ENCODE measurements at places on chromosomes 7 and 10.
A peak's percentile ranks its signal among the peaks of the same experiment; 100 is the strongest.

- DNase-seq = peak; percentile 41
Measured at GRCh38 chr10:7121154-7121797, 289.6 kb downstream of the SFMBT2 start.

- no peak for DNase-seq
Measured at GRCh38 chr10:80528901-80529300, 8.8 kb upstream of the SH2D4B start.

DNA sequence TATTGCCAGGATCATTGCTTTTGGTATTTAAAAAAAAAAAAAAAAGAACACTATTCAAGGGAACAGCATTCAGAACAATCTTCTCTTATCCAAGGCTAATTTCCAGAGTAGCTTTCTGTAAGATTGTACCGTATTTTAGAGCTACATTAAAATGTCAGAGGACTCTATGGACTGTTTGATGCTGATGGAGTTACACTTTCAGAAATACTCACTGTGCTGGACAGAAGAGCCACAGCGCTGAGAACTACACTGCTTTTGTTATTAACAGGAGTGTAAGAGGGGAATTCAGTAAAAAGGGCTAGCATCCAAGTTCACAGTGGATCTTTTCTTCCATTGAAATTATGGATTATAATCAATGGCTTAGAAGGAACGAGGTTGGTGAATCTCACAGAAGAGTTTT, 247.7 kb downstream of the AHR start:
- DNase-seq = no peak

- no peak for DNase-seq
Measured at GRCh38 chr10:112497347-112497950, 50.4 kb downstream of the VTI1A start.

DNA sequence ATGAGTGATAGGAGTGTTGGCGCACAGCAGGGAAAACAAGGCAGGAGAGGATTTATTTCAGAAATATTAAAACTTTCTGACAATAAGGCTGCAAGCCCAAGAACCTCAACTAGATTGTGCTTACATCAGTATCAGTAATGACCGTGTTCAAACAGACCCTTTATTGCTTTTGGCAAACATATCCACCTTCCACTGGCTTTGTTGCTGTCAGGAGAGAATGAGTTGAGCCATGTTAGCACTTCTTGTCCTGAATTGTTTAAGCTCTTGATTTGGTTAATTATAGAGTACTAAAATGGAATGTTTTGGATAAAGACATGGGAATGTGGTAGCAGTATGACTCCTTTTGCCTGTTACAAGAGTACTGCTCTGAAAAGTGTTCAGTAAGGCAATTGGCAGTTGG, 3.8 kb downstream of the AHCYL2 start:
- no peak for DNase-seq

DNA sequence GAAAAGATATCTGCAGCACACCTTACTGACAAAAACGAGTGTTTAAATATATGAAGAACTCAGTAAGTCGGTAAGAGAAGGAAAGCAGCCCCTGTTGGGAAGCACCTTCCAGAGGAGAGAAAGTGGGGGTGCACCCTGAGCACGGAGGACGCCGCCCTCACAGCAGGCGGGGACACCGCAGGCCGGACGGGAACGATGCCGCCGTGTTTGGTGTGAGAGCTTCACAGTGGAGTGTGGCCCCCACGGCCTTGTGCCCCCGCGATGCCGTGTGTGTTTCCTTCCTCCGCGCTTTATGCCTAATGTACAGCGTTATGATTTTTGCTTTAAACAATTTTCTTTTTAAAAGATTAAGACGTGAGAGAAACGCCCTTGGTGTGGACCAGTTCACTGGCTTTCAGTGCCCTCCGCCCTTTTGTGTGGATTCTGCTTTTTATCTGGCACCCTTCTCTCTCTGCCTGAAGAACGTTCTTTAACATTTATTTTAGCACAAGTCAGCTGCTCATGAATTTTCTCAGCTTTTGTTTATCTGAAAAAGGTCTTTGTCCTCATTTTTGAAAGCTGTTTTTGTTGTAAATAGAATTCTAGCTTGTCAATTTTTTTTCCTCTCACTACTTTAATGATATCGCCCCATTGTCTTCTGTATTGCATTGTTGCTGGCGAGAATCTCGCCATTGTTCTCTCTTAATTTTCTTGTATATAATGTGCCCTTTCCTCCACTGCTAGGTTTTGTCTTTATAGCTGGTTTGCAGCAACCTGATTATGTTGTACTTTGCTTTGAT, 110.7 kb downstream of the INPP5A start:
- no peak for DNase-seq

DNA sequence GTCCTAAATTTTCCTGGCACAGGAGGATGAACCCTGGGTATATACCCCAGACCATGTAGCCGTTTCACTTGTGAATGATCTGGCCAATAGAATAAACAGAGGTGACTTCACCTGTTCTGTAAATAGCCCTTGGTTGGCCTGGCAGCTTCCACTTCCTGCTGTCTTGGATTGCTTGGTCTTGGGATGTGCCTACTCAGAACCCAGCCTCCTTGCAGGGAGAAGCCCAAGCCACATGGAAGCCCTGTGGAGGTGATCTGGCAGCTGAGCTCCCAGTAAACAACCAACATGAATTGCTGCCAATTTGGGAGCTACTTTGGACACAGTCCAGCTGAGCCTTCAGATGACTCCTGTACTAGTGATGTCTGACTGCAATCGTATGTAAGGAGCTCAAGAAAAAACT, 4.8 kb upstream of the RAPGEF5 start:
- no peak for DNase-seq

DNA sequence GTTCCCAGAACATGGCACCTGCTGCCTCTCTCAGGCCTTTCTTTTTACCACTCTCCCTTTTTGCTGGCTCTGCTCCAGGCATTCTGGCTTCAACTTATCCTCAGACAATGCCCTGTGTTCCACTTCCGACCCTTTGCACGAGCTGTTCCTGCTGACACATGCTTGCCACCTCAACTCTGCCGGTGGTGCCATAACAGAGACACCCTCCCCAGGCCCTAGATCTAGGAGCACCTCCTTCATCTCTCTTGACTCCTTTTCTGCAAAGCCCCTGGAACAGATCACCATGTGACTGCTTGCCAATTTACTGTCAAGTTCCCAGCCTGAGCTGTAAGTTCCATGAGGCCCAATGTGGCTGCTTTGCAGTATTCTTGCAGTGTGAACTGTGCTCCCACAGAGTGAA, 256.0 kb upstream of the MKI67 start:
- DNase-seq = no peak

DNA sequence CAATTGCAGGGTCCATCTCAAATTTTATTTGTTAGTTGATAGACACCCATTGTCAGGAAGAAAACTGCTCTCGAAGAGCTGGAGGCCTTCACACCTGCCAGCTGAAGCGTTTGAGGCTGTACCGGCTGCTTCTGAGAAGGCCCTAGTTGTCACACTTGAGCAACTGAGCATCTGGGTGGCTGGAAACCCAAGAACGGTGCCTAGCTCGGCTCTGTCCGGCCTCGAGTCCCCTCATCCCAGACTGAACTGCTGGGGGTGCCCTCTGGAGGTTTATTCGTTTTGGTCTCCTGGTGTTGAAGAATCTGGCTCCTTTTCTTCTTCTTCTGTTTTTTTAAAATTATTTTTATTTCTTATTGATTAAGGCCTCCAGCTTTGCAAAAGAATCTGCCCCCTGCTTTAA, 59.3 kb upstream of the EXOC6 start:
- DNase-seq = no peak

DNA sequence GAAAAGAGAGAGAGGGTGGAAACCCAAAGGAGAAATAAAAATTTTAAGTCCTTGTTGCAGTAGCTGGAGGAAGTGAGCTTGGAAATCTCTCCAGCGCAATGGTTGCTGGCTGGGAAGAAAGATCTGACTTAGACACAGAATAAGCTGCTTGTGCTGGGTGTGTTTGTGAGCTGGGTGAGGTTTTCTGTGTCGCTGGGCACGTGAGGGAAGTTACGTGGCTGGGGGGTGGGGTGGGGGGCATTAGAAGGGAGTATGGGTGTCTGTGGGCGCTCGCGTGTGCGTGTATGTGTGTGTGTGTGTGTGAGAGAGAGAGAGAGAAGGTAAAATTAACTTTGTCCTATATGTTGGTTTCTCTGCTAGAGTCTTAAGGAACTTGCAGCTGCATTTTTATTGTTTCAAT, 11.6 kb downstream of the TCF7L2 start:
- no peak for DNase-seq

DNA sequence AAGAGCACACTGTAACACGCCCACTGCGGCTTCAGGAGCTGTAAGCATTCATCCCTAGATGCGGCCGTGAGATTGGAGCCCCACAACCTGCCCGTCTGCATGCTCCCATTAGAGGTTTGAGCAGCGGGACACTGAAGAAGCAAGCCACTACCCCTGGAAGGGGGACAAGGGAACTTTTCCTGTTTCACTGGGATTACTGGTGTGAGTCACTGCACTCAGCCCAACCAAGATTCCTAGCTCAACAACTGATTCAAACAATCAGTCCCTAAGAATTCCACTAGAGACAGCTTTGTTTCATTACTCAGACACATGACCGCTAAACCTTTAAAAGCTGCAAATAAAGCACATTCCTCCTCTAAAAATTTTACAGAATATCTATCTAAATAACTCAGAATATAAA, 69.8 kb downstream of the ORC5 start:
- no peak for DNase-seq

- DNase-seq = no peak
Measured at GRCh38 chr10:115355162-115355760, 262.1 kb downstream of the ATRNL1 start.

DNA sequence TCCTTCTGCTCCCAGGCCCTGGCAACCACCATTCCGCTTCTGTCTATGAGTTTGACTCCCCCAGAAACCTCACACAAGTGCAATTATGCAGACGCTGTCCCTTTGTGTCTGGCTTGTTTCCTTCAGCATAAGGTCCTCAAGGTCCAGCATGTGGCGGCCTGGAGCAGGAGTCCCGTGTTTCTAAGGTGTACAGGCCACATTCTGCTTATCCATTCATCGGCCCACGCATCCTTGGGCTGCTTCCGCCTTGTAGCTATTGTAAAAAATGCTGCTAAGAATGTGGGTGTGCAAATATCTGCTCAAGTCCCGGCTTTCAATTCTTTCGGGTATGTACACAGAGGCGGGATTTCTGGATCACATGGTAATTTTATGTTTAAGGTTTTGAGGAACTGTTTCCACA, 38.2 kb downstream of the ESYT2 start:
- DNase-seq = no peak

- no peak for DNase-seq
Measured at GRCh38 chr10:14507176-14507575, 176.5 kb upstream of the FRMD4A start.

- no peak for DNase-seq
Measured at GRCh38 chr10:129670124-129670523, 203.1 kb downstream of the MGMT start.

DNA sequence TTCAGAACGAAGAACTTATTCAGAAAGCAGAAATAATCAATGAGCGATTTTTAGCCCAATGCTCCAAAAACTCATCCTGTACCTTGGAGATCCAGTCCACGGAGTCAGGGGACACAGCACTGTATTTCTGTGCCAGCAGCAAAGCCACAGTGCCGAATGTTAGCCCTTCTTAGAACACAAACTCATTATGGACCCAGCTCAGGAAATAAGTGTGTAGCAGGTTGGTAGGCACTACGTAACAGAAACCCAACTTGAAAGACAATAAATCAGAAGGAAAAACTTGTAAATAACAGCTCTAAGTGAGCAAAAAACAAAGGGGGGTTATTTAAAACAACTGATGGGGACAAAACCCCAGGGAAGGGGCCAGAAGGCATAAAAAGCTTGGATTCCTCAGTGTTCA, 112.0 kb upstream of the PRSS1 start:
- DNase-seq = no peak

GRCh38 chr7:5094641-5095040, 49.0 kb downstream of the RBAK start:
- DNase-seq = no peak

- no peak for DNase-seq
Measured at GRCh38 chr10:11642566-11642965, 31.1 kb upstream of the USP6NL start.

DNA sequence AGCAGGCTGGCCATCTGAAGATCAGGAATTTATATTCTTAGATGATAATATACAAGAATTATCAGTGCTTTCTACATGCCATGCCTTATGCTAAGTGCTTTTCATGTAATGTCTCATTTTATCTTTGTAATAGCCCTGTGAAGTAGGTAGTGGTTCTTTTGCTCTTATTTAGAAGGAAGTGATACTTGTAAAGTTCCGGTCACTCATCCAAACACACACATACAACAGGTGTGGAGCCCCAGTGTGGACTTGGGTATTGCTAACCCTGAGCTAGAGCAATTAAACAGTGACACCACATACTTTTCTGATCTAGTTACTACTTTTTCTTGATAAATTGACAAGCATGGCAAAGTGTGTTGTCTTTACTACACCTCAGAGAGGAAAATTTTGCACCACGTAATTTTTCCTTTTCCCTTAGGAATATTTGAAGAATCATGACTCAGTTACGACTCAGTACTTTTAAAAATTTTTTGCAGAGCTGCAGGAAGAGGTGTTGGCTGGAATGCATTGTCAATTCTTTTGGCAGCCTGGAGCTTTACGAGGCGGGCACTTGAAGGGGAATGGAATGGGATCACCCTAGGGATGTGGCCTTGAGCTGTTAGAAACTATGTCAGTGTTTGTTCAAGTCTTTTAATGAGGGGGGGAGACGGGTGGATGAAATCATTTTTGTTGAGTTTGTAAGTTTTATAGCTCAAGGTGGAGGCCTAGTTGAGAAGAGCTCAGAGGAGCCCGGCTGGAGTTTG, 212.5 kb upstream of the CELF2 start:
- DNase-seq = no peak

GRCh38 chr7:45920502-45921380, at the start of gene IGFBP3:
IGFBP3 (minus strand) TSS chr7:45921272; CDS start chr7:45921140, 132 bp downstream.
- DNase-seq = no peak

GRCh38 chr10:18659819-18660535, 746 bp downstream of the ARL5B start:
- no peak for DNase-seq

DNA sequence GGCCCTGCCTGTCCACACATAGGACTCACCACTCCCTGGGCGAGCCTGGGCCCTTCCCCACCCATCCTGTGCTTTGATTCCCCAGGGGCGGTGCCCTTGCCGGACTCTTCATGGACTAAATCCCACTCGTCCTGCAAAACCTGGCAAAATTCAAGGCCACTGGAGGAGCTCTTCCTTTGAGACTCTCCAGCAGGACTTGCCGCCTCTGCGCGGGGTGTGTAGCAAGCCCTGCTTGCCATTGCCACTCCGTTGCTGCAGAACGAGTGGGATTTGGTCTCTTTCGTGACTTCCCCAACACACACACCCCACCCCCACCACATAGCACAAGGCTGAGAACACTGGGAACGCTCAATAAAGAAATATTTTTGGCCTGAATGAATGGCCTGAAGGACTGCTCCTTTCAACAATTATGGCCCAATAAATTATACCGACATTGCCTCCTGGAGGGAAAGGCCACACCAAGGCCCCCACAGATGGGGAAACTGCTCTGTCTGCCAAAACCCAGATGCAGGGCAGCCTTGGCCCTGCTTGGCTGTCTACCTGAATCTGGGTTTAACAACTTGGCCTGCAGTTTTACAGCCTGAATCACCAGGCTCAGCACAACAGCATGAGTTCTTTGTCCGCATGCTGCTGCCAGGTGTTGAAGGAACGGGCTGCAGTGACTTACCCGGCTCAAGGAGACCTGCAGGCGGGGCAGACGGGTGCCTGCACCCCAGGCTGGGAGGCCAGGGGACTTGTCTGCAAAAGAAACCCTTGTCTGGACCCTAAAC, 72.8 kb upstream of the KAT6B start:
- no peak for DNase-seq

Measured in activated T-helper 9 cell treated with anti-CD3 and anti-CD28 coated beads, Interleukin-2, amount 50 U/mL, for 16 hours (primary cell).